Heart left ventricle (tissue), 16 donors: ENCODE measurements at places on chromosomes 3 and 15.

DNA sequence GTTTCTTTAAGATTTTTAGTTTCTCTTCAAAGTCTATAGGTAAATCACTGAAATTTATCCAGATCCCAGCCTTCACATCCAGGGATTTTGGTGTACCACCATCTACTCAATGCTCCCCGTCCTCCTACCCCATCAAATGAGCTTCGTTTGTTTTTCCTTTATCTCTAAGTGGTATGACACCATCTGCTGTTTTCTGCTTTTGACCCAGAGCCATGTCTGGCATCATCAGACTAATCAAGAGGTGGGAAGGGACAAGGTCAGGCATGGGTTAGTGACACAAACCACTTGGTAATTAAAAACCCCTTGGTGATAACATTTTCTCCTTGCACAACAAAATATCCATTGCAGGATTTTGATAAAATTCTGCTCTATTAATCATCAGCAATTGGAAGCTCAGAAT lies 92.7 kb upstream of the GOLGA8J start:
- no peak for DNase-seq

GRCh38 chr15:53367740-53368139 lies 391.7 kb downstream of the WDR72 start:
- DNase-seq = no peak

DNA sequence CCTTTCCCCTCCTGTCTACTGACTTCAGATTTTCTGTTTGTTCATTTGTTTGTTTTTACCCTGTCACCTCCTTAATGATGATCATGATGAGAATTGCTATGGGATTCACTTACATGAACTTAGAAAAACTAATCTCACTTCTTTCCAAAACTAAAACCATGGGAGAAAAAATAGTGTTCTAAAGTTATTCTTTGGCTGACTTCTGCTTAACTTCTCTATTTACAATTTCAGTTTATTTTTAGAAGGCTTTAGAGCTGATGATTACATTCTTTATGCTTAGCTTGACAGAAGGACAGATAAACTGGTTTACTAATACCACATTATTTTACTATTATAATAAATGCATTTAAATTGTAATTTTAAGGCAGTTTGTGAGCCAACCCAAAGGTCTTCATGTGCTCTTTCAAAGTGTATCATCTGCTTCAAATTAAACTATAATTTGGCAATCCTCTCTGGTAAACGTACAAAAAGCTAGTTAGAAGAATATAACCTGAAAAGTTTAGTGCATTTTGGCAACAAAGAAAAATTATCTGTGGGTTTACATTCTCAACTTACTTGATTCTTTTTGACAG lies 676.8 kb upstream of the UBE2E2 start:
- no peak for DNase-seq

- DNase-seq = no peak
Observed at GRCh38 chr15:45186771-45187577, 792 bp downstream of the SHF start.

GRCh38 chr3:11602239-11602840 lies 41.4 kb downstream of the VGLL4 start:
- no peak for DNase-seq

GRCh38 chr15:47258521-47258920 lies 458.8 kb upstream of the SEMA6D start:
- no peak for DNase-seq

- no peak for DNase-seq
Observed at GRCh38 chr15:92886815-92887214, 13.3 kb upstream of the CHD2 start.

GRCh38 chr3:179189759-179190158 lies 41.6 kb downstream of the PIK3CA start:
- no peak for DNase-seq

GRCh38 chr15:58524247-58524646 lies 92.5 kb downstream of the LIPC start:
- no peak for DNase-seq

DNA sequence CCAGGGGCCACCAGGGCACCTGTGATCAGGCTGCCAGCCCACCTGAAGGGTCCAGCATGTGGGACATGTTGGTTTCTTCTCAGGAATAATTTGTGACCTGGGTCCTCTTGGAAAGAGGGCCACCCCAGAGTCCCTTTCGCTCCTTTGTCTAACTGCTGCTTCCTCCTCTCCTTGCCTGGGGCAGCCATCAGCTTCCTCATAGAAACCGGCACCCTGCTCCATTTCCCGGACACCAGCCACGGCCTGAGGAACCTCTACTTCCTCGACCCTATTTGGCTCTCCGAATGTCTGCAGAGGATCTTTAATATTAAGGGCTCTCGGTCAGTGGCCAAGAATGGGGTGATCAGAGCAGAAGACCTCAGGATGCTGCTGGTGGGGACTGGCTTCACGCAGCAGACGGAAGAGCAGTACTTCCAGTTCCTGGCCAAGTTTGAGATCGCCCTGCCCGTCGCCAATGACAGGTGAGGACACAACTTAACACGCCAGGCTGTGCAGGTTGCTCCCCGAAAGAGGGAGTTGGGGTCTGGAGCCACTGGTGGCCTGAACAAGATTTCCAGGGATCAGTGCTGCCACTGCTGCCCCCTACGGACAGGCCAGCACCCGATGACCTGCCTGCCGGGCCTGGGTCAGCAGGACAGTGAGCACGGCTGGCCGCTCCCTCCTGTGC lies 109.7 kb downstream of the LRRK1 start:
- DNase-seq = no peak

DNA sequence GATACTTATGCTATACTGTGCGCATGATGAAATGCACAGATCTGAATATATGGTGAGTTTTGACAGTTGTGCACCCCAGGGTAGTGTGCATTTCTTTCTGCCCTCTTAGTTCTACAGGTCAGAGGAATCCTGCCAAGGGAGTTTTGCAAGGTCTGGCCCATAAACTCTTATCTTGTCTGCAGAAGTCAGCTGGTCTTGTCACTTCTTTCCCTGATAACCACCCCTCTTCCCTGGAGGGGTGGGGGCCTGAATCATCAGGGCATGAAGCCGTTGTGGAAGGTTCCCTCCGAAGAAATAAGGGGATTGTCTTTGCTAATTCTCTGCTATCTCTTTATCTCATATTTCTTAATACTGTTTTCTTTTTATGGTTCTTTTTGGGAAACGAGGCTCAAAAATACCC lies 30.4 kb downstream of the TRIM71 start:
- no peak for DNase-seq

- DNase-seq = no peak
Observed at GRCh38 chr3:64571982-64572381, 115.8 kb downstream of the ADAMTS9 start.

DNA sequence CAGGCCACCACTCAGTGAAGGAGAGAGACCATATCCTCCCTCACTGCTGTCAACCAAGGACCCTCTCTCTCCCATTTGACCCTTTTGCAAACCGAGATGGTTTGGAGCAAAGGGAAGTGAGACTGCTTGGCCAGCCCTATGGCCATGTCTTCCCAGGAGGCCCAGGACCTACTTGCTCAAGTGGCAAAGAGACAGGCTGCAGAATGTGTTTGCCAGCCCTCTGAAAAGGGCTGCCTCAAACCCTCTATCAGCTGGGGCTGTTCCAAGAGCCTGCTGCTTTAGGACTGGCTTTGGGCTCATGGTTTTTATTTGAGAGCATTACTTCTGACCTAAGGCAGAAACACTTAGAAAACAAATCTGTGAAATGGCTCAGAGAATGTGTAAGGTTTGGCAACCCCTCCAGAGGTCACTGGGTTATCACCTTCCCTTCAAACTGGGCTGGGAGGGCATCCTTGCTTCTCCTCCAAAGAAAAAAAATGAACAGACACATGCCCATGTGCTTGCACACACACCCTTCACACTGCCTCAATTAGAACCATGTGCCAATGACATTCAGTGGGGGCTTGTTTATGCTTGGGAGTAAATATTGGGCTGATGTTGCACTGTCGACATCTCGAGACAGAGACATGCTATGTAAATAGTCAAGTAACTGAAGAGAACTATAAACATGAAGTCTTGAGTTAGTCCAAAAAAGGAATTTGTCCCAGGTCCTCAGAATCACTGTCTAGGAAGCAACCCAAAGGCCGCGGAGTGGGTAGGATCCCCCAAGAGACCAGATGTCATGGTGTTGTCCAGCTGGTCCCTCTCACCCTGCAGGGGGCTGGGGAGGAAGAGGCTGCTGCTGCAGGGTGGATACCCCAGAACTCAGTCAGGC lies 49.8 kb upstream of the CTDSPL start:
- DNase-seq = no peak

DNA sequence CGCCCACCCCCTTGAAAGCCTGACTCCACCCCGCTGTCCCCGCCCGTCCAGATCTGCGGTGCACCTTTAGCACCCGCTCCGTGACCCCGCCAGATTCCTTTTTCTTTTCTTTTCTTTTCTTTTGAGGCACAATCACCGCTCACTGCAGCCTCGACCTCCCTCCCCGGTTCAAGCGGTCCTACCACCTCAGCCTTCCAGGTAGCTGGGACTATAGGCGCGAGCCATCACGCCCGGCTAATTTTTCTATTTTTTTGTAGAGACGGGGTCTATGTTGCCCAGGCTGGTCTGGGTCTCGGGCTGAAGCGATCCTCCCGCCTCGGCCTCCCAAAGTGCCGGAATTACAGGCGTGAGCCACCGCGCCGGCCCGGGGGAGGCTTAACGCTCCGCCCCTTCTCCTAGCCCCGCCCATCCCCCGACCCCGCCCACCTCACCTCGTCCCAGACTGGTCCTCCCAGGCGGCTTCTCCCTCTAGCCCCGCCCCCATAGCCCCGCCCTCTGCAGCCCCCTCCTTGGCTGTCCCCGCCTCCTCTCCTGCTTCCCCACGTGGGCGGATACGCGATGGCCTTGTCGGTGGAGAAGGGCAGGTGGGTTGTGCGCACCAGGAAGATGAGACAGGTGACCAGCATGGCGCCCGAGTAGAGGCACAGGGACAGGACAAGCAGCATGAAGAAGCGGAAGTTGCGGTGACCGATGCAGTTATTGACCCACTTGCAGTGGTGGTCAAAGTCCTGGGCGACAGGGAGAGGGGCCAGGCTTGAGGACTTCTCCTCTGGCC lies 3.2 kb downstream of the ZDHHC19 start:
- DNase-seq = peak; percentile 64

DNA sequence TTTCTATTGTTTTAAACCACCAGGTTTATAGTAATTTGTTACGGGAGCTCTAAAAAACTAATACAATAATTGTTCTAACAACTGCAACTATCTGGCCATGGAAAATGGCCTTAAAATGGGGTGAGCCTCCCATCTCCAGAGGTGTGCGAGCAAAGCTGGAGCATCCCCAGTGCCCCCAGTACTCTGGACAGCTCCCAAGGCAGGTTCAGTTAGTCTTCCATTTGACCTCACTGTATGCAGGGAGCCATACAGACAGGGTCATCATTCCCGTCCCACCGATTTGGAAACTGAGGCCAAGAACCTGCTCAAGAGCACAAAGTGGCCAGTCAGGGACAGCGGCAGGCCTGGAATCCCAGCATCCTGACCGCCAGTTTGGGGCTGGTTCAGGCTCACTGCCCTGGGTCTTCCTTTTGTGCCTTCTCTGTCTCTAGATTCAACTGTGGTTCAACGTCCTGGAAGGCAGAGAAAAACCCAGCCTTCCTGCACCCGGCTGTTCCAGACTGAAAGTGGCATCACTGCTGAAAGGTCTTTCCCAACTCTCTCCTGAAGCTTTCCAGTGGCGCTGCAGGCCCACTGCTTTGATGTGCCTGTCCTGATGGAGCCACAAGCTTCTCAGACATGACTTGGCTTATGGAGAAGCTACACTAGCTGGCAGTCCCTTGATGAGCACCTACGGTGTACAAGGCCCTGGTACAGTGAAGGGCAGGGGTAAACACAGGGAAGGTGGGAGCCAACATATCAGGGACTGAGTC lies 76.6 kb upstream of the LINGO1 start:
- no peak for DNase-seq

- no peak for DNase-seq
Observed at GRCh38 chr3:170471149-170471548, 52.5 kb downstream of the CLDN11 start.

- no peak for DNase-seq
Observed at GRCh38 chr15:70880781-70881180, 11.5 kb downstream of the THAP10 start.

DNA sequence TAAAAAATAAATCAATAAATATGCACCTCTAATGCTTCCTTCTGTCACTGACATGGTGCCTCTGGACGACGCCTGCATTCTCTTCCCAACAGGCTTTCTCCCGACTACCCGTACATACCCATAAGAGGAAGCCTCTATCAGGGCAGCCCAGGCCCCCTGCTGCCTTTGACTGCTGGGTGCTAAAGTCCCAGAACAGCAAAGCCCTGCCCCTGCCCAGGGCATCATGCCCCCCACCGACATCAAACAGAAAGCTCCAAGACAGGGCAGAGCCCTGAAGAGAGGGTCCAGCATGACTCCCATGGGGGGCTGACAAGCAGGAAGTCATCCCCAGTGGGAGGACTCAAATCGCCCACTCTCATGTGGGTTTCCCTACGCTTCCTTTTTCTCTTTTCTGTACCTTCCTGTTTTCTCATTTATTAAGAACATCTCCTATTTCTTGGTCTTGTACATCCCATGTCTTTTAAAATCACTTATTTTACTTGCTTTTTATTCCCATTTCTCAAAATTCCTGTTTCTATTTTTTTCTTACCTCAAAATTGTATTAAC lies 23.4 kb downstream of the XPC start:
- no peak for DNase-seq

- DNase-seq = no peak
Observed at GRCh38 chr3:177340243-177340830, 143.1 kb upstream of the TBL1XR1 start.

GRCh38 chr3:105228696-105229095 lies 138.0 kb upstream of the ALCAM start:
- DNase-seq = no peak

GRCh38 chr3:112623213-112623612 lies 17.7 kb downstream of the CCDC80 start:
- DNase-seq = no peak

DNA sequence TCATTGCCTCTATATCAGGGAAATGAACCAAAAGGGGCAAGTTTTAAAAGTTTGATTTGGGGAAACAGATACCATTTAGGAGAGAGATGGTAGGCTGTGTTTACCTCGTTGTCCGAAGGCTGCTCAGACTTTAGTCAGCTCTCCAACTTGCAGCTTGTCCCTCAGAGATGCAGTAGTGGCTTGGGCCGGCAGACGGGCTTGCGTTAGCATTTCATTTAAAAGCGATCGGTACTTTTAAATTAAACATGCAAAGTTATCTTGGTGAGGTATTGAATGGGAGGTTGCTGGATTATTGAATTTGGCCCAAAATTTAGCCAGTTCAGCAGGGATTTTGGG lies 26.2 kb downstream of the EEFSEC start:
- DNase-seq = no peak

- DNase-seq = no peak
Observed at GRCh38 chr3:49362561-49362960, 4.4 kb upstream of the GPX1 start.

DNA sequence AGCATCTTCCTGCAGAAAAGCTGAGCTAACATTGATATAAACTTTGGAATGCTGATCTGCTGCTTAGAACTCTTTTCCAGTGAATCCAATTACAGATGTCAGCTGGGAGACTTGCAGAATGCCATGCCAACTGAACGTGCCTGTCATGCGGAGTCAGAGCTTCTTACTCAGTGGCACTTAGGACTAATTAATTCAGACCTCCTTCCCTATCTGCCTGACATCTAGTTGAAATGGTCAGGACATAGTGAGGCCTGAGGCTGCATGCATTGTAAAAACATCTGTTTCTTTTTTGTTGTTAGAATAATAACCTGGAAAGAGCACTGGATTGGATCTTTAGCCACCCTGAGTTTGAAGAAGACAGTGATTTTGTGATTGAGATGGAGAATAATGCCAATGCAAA lies 112.6 kb downstream of the USP13 start:
- no peak for DNase-seq

- no peak for DNase-seq
Observed at GRCh38 chr3:168250415-168250861, 154.7 kb upstream of the GOLIM4 start.

GRCh38 chr3:38204599-38205471 lies 39.5 kb downstream of the OXSR1 start:
- DNase-seq = no peak
